ENCODE measurements at places on chromosomes 13 and 19. TPM values are rescaled to one million over a fixed set of nuclear protein-coding genes. Genes with fewer than 3 reads are reported as not detected.

DNA sequence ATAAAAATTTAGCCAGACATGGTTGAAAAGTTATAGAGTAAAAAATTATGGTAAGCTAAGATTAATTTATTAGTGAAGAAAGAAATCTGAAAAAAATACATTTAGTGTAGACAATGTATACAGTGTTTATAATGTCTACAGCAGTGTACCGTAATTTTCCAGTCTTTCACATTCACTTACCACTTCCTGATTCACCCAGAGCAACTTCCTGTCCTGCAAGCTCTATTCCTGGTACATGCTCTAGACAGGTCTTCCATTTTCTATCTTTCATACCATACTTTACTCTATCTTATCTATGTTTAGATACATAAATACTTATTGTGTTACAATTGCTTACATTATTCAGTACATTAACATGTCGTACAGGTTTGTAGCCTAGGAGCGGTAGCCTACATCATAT, 1387.8 kb upstream of the ATXN8OS start:
- no peaks in the 10 kb centered on the region for H3K36me3 ChIP-seq
- no peak overlapping the region for H3K27ac ChIP-seq
- H3K4me1 ChIP-seq, result peaks cover 13% of the 10 kb centered on the region
- no peak for DNase-seq
- H3K4me3 ChIP-seq, result no peak overlapping the region

- no peaks in the 10 kb centered on the region for H3K4me1 ChIP-seq
- DNase-seq, result no peak
These were observed 86.2 kb downstream of the SLC25A15 start for GRCh38 chr13:40875583-40875982.

DNA sequence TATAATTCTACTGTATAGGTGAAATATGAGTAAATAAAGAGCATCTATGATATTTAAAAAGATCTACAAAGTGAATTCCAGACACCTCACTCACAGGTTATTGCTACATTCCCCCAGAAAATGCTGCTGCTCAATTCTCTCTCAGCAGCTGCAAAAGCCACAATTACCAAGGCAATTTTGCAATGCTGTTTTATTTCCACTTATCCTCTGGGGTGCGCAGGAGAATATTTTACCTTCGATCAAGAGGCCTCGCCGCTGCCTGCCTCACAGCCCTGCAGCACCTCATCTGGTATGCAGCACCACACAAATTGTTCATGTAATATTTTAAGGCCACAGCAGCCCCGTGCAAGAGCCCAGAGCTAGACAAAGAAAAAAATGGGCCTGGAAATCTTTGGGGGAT, 333.2 kb downstream of the DNAJC15 start:
- no peak overlapping the region for H3K27ac ChIP-seq
- peaks cover 14% of the 10 kb centered on the region for H3K4me1 ChIP-seq
- H3K4me3 ChIP-seq, result no peak overlapping the region
- no peaks in the 10 kb centered on the region for H3K36me3 ChIP-seq

The SLC7A9 gene
- not detected for total RNA-seq

The ZNF723 gene
- total RNA-seq, result not detected

The RXFP2 gene
- not detected for total RNA-seq

Measured in neural progenitor cell (in vitro differentiated cells).